GM12864 (cell line): ENCODE measurements at places on chromosomes 3 and 15.

DNA sequence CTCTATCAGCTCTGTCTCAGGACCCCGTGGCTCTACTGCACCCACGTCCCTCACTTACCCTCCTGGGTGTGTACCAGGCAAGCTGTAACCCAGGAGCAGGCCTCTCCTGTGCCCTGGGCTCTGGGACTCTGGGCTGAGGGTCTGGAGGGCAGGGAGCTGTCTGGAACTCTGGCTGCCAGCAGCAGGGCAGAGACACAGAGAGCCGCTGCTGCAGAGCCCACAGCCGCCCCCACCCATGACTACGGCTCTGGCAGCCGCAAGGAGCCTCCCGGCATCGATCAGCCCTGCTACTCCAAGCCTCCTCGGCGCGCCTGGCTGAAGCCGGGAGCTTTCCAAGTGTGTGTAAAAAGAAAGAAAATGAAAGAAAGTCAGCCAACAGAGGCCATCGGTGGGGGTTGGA, 103.7 kb upstream of the ATP2B2 start:
- no peak for DNase-seq

GRCh38 chr3:37546876-37547275, 314.8 kb upstream of the CTDSPL start:
- DNase-seq = no peak

DNA sequence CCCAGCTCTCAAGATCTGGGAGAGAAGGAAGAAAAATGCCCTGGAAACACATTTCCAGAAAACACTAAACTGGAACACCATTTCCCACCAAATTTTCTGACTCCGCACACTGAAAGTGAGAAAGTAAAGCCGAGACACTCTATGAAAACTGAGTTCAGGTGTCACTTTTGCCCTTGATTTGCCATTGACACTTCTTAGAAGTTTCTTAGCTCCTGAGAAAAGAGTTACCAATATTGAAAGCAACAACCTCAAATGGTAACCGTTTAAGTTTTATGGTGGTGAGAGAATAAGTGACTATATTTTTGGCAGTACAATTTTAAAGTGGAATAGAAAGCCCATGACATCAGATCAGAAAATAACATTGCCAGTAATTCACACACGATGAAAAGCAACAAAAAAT, 39.0 kb downstream of the CD86 start:
- DNase-seq = no peak

- DNase-seq = no peak
Measured at GRCh38 chr3:76383781-76384180, 598.4 kb upstream of the ZNF717 start.

GRCh38 chr15:89018207-89018606, 70.0 kb upstream of the ABHD2 start:
- DNase-seq = no peak

GRCh38 chr3:30549600-30549999, 56.8 kb upstream of the TGFBR2 start:
- no peak for DNase-seq

GRCh38 chr15:35647303-35647702, 101.3 kb upstream of the DPH6 start:
- DNase-seq = no peak

- no peak for DNase-seq
Measured at GRCh38 chr15:33722005-33722672, 246.2 kb upstream of the CHRM5 start.

DNA sequence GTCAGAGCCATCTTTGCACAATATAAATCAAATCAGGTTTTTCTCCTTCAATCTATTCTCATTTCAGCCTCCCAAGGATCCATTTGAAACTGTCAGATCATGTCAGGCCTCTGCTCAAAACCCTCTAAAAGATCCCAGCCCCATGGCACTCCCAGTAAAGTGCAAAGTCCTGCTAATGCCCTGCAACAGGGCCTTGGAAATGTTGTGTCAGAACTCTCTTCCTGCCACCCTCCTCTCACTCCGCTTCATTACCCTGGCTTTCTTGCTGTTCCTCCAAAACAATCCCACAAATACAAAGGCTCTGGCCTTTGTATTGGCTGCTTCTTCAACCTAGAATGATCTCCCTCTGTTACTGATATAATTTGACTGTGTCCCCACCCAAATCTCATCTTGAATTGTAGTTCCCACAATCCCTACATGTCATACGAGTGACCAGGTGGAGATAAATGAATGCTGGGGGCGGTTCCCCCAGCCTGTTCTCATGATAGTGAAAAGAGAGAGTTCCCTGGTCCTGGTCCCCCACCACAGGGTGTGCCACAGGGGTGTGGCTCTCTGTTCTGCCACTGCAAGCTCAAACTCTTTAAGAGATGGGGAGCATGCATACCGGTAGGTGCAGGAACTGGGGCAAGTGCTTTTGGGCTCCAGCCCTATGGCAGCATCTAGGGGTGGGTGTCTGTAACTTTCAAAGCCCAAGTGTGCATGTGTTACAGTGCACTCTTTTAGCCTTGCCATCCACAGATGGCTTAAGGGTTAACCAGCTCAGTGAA, 22.9 kb upstream of the TRA2B start:
- no peak for DNase-seq

DNA sequence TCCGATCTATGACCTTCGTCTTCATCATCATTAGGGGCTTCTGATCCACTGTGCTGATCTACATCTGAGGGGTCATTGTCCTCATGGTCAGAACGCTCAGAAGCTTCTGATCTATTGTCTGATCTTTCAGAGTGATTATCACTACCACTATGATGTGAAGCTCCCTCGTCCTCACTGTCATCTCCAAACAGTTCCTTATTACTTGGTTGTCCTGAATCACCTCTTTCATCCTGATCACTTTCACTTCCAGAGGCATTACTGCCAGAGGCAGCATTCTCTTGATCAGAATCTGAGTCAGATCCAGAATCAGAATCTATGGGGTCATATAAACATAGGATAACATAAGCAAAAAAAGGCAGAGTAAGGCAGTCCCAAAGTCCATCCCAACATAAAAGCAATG, 5.4 kb downstream of the LEO1 start:
- no peak for DNase-seq

- no peak for DNase-seq
Measured at GRCh38 chr15:72732516-72732915, 46.5 kb downstream of the BBS4 start.

DNA sequence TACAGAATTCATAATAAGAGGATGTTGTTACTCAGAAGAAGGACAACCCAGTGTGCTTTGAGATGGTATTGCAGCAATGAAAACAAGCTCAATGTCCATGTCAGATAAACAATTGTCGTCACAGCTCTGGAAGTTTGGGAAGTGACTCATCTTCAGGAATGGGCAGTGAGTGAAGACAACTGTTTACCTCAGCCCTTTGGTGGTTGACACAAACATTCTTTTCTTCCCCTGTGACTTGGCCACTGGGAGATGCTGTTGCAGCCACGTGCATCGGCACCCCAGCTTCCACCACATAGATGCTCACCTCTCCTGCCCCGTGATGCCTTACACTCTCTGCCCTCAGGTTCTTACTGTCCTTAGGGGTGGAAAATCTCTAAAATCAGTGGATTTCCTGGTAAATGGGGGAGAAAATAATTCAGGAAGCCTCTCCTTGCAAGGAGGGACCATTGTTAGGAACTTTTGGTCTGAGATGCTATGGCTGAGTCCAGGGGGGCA, 114.1 kb upstream of the GALNT15 start:
- no peak for DNase-seq

DNA sequence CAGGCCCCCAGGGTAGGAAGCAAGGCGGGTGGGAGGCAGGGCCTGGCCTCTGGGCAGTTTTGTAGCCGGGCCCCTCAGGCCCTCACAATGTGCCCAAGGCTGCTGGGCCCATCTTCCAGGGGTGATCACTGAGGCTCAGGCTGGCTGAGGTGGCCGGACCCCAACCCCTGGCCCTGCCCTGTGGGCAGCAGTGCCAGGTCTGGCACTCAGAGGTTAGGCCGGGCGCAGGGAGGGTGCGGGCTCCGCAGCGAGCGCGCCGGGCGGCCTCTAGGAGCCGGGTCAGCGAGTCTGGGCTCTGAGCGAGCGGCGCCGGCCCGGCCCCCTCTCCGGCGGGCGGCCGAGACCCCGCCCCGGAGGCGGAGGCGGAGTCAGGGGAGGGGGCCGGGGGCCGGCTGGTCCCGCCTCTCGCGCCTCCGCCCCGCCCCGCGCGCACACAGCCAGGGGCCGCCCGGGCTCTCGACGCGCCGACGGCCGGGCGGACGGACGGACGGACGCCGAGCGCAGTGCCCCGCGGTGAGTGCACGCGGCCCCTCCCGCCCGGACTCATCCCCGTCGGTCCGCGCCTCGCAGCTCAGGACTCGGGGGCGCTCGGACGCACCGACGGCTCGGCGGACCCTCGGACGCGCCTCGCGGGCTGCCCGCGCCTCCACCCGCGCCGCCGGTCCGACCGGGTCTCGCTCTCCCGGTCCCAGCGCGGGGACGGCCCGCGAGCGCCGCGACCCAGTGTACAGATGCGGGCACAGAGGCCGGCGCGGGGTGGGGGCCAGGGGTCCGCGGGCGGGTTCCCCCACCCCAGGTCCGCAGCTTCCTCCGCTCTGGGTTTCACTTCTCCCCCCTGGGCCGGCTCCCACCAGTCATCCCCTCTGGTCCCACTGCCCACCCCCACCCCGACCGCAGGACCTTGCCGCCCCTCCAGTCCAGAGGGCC, at the start of gene FBLN2:
TSS of gene FBLN2 (plus strand) at position 430 of the 927 bp plus-strand sequence. CDS start 21,231 bp downstream, outside the sequence.
- DNase-seq = no peak

GRCh38 chr15:83430441-83430840, 16.7 kb upstream of the SH3GL3 start:
- no peak for DNase-seq

GRCh38 chr3:71095511-71096291, 487.8 kb downstream of the FOXP1 start:
- DNase-seq = no peak

DNA sequence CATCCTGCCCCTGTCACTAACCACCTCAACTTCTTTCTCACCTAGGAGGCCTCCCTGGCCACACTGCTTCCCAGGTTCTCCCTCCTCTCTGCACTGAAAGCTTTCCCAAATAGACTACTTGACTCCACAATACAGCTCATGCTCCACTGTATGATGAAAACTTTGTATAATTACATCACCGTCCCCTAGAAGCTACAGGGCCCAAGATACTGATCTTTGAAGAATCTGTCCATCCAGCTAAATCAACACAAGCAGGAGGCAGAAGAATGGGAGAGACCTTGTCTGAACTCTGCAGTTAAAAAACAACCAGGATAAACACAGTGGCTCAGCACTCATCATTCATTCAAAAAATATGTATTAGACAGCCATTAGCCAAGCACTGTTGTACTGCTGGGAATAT, 26.4 kb upstream of the RPS17 start:
- no peak for DNase-seq

DNA sequence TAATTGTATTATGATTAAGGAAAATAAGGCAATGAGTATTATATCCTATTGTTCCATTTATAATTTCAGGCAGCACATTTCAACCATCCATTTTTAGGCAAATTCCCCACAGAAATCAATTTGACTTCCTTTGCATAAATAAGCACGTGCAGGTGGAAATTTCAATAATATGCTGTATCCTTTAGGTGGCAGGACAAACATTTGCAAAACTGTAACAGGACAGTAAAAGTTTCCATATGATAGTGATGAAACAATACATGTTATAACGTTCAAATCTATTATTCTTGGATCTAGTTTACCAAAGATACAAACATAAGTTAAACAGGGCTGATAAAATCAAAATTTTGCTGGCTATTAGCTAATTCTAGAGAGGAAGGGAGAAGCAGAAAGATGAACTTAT, 8.5 kb downstream of the UACA start:
- no peak for DNase-seq

DNA sequence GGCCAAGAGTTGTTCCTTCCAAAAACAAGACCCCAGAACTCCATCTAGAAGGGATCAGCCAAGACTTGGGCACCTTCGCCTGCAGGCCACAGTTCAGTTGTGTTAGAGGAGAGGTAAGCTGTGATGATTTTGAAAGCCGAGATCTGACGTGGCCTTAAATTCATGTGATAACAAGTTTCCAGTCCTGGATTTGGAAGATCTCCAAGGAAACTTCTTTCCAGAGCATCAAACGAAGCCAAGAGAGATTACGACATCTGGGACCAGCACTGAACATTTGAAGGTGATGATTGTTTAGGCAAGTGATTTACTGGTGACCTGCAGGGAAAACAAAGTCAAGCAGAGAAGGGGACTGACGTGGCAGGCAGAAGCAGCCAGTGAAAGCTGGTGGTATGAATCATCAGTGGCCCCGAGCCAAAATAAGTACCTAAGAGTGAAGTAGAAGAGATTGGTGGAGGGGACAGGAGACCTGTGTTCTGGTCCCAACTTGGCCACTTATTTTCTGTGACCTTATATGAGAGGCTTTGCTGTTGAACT, 339.0 kb upstream of the PROK2 start:
- DNase-seq = no peak

- no peak for DNase-seq
Measured at GRCh38 chr3:175082631-175083030, 223.5 kb downstream of the NAALADL2 start.

- no peak for DNase-seq
Measured at GRCh38 chr3:34683851-34684250, 885.4 kb downstream of the PDCD6IP start.

DNA sequence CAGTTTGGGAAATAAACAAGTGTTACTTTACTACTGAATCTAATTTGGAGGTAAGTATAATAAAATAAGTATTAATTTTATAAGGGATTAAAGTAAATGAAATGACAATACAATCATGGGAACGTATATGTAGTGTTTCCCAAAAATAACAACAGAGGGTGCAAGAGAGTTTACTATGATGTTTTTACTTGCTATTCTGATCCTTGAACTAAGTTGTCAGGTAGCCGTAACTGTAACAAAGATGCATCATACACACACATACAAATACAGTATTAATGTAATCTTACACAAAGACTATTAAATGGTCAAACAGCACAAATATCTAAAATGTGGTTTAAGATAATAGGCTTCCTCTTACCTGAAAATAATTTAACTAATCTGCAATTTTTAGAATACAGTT, 311.4 kb downstream of the TBC1D5 start:
- DNase-seq = no peak

GRCh38 chr3:14329116-14329830, 73.1 kb upstream of the SLC6A6 start:
- DNase-seq = no peak

- no peak for DNase-seq
Measured at GRCh38 chr15:38164507-38164906, 88.1 kb upstream of the SPRED1 start.

DNA sequence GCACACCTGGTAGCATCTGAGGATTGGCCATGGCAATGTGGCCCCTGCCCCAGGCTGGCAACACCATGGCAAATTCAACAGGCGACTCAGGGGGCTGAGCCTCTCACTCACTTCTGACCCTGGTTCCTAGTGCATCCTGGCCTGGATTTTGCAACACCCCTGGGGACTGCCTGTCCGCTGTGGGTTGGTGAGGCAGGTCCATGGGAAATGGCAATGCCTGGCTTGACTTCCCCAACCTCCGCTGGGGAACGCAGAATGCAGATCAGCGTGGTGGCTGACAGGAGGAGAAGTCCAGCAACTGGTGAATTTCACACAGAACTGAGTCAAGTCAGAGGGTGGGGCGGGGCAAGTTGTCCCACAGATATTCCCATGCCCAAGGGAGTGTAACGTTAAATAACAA, 3.9 kb upstream of the PSTPIP1 start:
- no peak for DNase-seq

- no peak for DNase-seq
Measured at GRCh38 chr15:88375234-88375927, 91.8 kb downstream of the MRPL46 start.
